Left hindlimb (tissue), 1 donor: ENCODE measurements at places on chromosomes 1 and 21.
A peak's percentile ranks its signal among the peaks of the same experiment; 100 is the strongest.

DNA sequence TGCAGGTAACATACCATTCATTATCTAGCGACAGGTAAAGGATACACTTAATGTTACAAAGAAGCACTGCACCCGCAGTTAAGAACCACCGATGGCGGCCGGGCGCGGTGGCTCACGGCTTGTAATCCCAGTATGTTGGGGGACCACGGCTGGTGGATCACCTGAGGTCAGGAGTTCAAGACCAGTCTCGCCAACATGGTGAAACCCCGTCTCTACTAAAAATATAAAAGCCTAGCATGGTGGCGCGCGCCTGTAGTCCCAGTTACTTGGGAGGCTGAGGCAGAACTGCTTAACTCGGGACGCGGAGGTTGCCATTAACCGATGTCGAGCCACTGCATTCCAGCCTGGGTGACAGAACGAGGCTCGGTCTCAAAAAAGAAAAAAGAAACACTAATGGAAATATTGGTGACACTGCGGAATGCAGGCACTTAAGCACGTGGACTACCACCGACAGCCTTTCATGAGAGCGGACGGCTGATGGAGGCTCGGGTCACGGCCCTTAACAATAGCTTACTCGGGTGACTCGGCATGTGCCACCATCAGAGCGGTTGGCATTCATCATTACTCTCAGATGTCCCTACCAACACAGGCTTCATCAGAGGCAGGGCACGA, 542 bp downstream of the GAS5 start:
- DNase-seq: peak; percentile 47

DNA sequence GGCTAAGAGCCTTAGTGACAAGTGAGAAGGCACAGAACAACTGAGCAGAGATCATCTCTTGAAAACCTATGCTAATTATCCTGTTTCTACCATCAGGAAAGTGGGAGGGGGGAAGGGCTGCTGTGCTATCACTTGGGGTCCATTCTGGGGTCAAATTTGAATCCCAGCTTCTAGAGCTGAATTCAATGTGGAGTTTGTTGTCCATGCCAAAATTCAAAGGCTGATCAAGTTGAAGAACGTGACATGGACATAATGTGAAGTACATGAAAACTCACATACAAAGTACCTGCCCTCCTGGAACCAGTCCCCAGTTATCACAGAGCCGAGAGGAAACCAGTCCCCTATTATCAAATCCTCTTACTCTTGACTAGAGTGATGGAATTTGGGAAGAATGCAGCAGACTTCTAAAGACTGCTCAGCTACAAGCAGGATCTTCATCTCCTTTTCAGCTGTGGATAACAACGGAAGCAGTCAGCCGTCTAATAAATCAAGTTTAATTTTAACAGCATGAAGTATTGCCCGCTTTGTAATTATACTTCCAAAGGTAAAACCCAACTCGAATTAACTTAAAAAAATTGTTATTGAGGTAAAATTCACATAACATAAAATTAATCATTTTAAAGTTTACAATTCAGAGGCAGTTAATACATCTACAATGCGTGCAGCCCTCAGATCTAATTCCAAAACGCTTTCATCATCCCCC, 78.3 kb downstream of the SLC45A1 start:
- DNase-seq: no peak

DNA sequence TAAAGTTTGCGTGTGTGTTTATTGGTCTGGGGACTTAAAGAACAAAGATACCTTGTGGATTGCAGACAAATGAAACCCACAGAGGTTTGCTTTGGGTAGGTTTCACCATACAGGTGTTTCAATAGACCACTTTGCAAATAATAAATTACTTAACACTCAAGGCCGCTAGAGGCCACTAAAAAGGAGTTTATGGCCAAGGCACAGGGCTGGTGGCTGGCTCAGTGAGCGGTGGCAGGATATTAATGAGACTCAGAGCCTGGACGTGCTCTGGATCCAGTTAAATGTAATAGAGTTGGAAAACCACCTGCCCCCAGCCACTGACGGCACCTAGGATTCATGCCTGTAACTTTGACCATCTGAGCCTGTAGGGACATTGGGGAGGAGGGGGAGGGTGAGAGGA, 44.5 kb downstream of the LRRC38 start:
- DNase-seq: no peak

- no peak for DNase-seq
Observed at GRCh38 chr1:183720028-183720427, 66.9 kb upstream of the APOBEC4 start.

- DNase-seq: no peak
Observed at GRCh38 chr1:216532251-216532798, 109.1 kb upstream of the USH2A start.

- DNase-seq: no peak
Observed at GRCh38 chr1:25914074-25914995, 8.1 kb upstream of the STMN1 start.

DNA sequence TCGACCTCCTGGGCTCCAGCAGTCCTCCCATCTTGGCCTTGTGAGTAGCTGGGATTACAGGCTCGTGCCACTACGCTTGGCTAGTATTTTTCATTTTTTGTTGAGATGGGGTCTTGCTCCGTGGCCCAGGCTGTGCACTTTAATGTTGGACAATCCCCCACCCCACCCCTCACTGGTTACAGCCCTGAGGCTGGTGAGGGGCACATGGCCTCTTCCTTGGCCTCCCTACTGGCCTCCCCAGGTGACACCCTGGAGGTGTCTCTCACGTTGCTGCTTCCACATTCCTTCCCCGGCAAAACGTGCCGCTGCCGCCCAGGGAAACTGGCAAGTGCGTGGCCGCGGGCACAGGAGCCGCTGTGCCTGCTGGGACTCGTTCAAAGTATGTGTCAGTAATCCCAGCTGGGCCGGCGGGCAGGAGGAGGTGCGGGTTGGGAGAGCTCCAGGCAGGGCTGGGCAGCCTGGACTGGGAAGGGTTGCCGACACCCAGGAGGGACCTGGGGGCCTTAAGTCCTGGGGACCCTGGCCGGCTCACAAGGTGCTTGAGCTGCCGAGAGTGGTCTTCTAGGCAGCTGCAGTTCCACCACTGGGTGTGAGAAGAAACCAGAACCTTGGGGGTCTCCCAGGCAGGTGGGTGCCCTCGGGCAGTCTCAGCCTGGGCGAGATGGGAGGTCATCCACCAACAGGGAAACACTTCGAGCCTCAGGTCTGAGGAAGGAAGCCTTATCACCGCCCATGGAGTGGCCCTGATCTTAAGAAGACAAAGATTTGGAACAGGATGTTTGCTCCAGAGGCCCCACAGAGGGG, 6.5 kb downstream of the WNT3A start:
- DNase-seq: no peak

DNA sequence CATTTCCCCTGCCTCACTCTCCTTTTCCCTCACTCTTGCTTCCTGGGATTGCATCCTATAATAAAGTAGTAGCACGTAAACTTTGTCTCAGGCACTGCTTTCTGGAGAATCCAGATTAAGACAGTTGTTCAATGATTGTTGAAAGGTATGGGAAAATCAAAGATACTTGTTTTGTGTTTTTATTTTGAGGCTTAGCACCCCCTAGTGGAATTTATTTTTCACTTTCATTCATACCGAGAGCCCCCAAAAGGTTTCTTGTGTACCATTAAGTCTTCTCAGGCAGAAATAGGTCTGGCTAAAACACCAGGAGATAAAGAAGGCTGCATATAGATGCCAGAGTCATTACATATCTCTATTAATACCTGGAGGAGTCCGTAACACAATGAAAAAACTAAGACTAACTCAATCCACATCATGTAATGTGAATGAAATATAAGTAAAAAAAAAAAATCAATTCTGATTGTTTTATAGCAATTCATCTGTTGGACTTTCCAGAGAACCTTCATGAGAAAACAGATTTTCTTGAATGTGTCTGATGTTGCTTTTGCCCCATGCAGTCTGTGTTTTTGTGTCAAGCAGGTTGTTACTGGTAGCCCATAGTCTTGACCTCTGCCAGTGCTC, 103.5 kb downstream of the RPE65 start:
- no peak for DNase-seq

DNA sequence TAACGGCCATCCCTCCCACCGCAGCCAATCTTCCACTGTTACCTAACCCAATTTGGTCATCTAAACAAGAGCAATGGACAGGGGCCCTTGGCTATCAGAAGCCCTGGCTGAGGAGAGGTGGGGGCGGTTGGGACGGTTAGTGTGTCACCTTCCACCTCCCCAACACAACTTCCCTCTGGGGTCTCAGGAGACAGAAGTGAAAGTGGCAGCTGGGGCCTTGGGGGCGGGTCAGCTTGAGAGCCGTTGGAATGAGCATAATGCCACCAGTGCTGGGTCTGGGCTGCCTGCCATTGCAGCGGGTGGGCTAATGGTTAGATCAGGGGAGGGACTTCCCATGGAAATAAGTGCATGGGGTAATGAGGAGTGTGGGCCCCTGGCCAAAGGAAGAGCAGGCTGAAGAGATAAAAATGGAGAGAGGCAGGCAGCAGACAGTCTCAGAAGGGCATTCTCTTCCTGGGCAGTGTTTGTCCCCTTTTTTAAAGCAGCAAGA, 7.9 kb downstream of the MEF2D start:
- no peak for DNase-seq

GRCh38 chr1:233975486-233975885, 71.0 kb downstream of the SLC35F3 start:
- no peak for DNase-seq

GRCh38 chr1:96370757-96371156, 350.8 kb upstream of the PTBP2 start:
- DNase-seq: no peak

DNA sequence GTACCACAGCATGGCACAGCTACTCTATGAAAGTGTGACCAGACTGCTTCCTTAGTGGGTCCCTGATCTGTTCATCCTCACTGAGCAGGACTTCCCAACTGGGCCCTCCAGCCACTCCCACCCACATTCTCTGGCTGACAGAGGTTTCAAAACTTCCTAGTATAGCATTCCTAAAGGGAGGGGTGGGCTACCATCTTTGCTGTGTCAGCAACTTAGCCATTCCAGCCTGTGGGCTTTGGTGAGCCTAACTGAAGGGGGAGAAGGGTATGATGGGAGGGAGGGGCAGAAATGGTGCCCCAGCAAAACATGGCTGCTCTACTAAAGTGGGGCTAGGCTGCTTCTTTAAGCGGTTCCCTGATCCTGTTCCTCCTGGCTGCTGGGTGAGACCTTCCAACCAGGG, 265.2 kb upstream of the ADGRL4 start:
- no peak for DNase-seq

- DNase-seq: no peak
Observed at GRCh38 chr1:29162025-29162424, 19.7 kb downstream of the SRSF4 start.

DNA sequence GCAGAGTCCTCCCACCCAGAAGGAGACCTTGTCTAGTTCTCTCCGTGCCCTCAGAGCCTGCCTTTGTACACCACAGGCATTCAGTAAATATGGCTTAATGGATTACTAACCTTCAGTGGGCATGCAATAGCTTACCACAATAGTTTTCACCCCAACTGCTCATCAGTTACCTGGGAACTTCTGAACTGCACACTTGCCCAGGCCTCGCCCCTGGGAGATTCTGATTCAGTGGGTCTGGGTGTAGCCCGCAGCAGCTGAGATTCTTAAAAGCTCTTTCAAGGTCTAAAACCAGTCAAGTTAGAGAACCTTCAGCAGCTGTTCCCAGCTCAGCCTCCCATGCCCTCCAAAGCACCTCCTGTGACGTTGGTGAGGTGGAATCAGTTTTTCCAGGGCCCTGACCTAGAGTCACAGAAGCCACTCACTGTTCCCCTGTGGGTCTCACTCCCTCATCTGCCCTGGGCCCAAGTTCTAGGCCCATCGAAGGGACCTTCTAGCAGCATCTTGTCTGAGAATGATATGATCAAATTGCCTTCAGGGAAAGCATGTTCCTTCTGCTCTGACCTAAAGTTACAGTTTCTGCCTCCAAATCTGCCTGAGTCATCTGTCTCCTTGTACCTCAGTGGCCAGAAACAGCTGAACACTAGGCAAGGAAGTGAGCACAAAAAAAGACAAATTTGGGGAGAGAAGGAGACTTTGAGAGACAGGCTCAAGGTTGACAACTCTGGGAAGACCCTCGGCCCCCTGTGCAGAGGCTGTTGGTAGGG, 10.8 kb downstream of the ASAP3 start:
- no peak for DNase-seq
